ENCODE measurements at places on chromosomes 3 and 15.
A peak's percentile ranks its signal among the peaks of the same experiment; 100 is the strongest.

DNA sequence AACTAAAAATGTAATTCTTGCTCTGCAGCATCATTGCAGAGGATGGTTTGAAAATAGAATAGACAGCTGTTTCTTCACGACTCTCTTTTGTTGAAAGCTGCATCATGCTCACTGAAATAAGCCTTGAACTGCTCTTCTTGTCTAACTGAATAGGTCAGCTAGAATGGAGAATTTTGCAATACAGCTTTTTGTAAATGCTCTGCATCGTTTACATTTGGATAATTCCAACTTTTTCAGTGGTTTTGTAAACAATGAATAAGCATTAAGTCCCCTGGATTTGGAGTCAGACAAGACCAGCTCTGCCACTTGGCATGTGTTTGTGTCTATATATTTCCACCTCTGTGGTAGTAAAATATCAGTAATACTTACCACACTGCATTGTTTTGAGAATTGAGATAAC is 95.2 kb downstream of the PLSCR2 start:
- DNase-seq = no peak

DNA sequence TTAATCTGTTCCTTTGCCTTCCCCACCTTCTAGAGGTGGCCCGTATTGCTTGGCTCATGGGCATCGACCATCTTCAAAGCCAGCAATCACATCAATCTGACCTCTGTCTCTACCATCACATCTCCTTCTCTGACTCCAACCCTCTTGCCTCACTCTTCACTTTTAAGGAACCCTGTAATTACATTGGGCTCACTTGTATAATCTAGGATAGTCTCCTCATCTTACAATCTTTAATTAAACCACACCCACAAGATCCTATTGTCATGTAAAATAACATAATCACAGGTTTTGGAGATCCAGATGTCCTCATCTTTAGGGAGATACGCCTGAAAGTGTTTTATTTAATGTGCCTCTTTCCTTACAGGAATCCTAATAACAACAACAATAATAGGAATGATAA is 234.5 kb downstream of the ERC2 start:
- DNase-seq = no peak

- DNase-seq = no peak
Measured at GRCh38 chr15:33021806-33022389, 172.6 kb downstream of the FMN1 start.

DNA sequence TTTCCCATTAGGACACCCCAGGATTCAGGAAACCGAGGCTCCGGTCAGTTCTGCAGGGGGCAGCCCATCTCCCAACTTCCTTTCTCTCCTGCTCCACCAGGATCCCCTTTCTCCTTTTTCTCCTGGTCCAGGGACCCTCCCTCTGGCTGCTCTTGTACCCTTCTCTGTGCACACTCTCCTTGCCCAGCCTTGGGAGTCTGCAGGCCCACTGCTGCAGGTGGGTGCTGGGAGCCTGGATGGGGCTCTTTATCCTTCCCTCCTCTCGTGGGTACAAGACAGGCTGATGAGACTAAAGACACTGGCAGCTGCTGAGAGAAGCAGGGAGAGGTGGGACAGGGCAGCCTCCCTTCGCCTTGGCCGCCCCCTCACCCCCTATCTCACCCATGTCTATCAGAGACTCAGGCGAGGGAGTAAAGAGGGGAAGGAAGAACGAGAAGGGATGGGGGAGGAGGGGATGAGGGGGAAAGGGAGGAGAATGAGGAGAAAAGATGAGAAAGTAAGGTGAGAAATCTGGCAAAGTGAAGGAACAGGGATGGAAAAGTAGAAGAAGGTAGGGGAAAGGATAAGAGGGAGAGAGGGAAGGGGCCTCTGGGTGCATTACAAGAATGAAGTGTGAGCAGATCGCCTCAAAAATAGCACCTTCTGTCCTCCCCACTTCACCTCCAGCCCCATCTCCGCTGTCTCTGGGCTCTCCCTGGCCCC is 45.2 kb downstream of the ITGA11 start:
- no peak for DNase-seq

- no peak for DNase-seq
Measured at GRCh38 chr15:75866916-75867315, 23.7 kb downstream of the UBE2Q2 start.

DNA sequence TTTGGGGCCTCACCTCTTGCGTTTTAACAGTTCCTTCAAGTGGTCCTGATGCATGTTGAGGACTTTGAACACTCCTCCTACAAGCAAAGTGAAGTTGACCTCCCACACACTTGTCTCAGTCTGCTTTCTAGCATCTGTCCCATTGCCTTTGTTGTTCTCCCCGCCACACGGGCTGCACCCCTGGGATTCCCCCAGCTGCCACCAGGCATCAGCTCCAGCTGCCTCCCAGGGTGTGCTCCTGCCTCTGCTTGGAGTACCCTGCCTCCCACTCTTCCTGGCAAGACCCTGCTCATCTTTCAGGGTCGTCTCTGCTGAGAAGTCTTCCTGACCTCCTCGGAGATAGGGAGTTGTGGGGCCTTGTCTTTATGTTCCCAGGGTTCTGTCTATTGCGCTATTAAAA is 52.2 kb downstream of the IGF1R start:
- DNase-seq = no peak

DNA sequence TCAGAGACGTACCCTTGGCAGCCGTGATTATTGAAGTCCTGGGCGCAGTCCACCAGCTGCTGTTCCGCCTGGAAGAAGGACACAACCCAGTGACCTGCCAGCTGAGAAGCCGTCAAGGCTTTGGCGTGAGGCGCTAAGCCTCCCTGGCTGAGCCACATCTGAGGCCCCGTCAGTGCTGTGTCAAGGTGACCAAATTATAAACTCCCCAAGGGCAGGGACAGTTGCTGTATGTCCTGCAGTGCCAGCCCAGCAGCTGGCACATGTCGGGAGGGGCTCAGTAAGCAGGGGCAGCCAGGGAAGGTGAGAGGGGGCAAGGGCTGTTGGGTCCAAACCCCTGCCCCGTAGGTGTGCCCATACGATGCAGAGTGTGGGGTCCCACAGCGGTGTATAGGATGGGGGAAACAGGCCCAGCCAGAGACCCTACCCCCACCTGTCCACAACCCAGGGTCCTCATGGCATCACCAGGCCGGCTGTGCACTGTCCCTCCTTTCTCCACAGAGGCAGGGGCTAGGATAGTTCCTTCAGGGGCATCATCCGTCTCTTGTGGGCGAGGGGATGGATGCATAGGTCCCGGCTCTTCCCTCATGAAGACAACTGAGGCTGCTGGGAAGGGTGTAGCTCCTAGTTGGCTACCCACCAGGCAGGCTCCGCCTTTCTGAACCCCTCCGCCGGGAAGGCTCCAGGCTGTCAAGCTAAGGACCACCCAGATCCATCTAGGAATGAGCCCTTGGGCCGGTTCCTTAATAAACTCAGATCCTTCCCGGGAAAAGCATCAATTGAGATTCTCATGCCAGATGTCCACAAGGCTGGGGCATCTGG is 13.2 kb downstream of the CTSH start:
- no peak for DNase-seq

GRCh38 chr15:78100886-78101285 is 8.5 kb downstream of the SH2D7 start:
- DNase-seq = no peak

GRCh38 chr15:47705281-47705997 is 11.9 kb upstream of the SEMA6D start:
- DNase-seq = no peak

- no peak for DNase-seq
Measured at GRCh38 chr3:143658861-143659260, 189.4 kb downstream of the SLC9A9 start.

- no peak for DNase-seq
Measured at GRCh38 chr15:23645371-23646164, 2.1 kb downstream of the MAGEL2 start.

DNA sequence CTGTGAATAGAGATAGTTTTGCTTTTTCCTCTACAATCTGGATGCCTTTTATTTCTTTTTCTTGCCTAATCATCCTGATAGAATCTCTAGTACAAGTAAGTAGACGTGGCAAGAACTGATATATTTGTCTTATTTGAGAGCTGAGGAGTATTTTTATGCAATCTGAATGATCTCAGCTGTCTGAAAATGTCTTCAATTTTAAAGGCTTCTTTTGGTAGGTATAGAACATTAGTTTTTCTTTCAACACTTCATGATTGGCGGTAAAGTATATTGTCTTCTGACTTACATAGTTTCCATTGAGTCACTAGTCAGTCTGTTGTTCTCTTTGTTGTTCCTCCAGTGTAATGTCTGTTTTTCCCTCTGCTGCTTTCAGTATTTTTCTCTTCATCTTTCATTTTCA is 31.3 kb downstream of the MGA start:
- DNase-seq = no peak

DNA sequence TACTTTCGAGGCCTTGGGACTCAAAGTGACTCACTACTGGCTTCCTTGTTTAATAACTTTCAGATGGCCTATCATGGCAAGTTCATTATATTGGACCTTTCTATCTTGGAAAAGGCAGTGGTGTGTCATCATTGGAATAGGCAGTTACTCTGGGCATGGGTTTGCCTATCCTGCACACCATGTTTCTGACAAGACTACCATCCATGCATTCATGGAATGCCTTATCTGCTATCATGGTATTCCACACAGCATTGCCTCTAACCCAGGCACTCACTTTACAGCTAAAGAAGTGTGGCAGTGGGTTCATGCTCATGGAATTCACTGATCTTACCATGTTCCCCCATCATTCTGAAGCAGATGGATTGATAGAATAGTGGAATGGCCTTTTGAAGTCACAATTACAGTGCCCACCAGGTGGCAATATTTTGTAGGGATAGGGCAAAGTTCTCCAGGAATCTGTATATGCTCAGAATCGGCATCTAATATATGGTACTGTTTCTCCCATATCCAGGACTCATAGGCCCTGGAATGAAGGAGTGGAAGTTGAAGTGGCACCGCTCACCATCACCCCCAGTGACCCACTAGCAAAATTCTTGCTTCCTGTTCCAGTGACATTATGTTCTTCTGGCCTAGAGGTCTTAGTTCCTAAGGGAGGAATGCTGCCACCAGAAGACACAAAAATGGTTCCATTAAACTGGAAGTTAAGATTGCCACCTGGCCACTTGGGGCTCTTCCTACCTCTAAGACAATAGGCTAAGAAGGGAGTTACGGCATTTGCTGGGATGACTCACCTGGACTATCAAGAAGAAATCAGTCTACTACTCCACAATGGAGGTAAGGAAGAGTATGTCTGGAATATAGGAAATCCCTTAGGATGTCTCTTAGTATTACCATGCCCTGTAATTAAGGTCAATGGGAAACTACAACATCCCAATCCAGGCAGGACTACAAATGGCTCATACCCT is 1161.4 kb downstream of the SI start:
- no peak for DNase-seq

- DNase-seq = peak; percentile 23
Measured at GRCh38 chr3:113600418-113601182, 68.2 kb downstream of the SIDT1 start.

DNA sequence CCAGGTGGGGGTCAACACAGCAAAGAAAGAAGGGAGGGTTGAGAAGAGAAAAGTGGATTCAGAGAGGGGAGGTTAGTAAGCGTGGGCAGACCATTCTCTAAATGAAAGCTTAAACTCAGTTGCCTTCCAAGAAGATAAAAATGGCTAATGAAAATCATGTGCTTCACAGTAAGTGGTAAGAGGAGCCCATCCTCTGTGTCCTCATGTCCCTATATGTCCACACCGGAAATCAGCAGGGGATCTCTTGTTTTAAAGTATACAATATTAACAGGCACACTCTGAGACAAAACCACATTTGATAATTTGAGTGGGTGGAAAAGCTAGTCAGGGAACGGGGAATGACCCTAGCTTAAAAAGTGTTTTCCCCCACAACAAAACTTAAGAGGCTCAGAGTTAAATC is 4.4 kb upstream of the FOXP1 start:
- DNase-seq = no peak

DNA sequence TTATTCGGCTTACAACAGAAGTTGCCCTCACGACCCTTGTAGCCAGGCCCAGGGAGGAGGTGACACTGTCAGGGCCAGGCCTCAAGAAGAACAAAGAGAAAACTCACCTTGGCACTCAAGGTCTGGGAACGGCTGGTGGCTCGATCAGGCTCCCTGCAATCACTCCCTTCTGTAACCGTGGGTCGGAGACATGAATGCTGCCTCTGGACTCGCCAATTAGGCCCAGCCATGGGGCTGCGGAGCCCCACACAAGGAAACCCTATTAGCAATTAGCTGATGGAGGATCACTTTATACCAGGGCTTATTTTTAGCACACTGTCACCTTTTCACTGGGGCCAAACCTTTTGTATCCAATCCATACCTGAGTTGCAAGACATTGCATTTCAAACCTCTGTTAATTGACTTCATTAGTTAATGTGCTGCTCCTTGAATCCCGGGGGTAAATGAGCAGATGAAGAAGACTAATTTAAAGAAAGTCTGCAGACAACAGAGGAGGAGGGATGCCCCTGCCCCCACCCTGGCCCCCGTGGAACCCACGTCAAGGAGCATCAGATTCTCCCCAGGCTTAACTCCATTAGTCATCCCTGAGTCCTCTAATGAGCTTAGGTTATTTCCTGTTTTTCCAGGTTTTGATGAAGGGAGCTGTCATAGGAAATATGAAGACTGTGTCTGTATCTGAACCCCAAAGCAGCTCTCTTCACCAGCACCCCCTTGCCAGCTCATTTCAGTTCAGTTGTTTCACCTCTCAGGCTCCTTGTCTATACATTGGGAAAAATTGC is 255.3 kb downstream of the RORA start:
- DNase-seq = no peak

DNA sequence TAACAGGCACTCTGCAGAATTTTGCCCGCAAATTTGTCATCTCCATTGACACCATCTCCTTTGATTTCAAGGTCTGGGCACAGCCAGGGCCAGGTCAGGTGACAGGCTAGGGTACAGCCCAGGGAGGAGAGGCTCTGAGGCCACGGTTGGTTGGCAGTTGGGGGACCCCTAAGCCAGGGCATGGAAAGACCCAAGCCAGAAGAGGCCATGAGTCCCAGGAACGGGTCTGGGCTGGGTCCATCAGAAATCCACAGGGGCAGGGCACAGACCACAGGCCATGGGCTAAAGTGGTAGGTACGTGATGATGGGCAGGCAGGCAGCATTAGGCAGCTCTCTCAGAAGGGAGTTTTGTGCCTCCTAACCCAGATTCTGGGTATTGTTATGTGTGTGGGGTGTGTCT is 45.8 kb downstream of the SEMA3G start:
- no peak for DNase-seq

DNA sequence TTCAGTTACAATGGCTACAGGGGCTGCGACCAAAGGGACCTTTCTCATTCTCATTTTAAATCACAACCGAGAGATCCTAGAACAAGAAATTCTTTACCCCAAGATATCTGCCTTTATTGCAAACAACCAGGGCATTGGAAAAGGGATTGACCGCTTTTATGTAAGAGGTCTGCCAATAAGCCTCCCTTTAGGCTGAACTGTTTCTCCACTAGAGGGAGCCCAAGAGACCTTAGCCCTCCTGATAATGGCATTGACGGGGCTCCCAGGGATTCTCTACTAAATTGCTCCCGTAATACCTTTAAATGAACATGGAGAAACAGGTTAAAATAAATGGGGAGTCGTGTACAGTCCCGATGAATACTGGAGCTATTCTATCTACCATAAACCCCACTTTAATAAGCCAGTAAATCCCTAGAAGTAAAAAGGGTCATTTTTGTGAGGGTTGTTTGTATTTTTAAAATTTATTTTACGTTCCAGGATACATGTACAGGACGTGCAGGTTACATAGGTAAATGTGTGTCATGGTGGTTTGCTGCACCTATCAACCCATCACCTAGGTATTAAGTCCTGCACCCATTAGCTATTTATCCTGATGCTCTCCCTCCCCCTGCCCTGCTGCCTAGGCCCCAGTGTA is 7.5 kb upstream of the IGSF10 start:
- no peak for DNase-seq

- no peak for DNase-seq
Measured at GRCh38 chr3:40695848-40696247, 171.1 kb downstream of the ZNF621 start.

Data from anterior cingulate cortex (tissue), 58 donors.